Urothelium cell line (cell line): ENCODE measurements at places on chromosomes 1 and 21.
A peak's percentile ranks its signal among the peaks of the same experiment; 100 is the strongest.

- no peak for DNase-seq
Observed at GRCh38 chr1:6580593-6581409, 1.0 kb downstream of the ZBTB48 start.

- DNase-seq, result no peak
Observed at GRCh38 chr1:52634111-52634510, 1.1 kb downstream of the SHISAL2A start.

GRCh38 chr21:40282912-40283886, 416.0 kb downstream of the PCP4 start:
- no peak for DNase-seq

- no peak for DNase-seq
Observed at GRCh38 chr21:42527489-42528158, 14.0 kb downstream of the SLC37A1 start.

DNA sequence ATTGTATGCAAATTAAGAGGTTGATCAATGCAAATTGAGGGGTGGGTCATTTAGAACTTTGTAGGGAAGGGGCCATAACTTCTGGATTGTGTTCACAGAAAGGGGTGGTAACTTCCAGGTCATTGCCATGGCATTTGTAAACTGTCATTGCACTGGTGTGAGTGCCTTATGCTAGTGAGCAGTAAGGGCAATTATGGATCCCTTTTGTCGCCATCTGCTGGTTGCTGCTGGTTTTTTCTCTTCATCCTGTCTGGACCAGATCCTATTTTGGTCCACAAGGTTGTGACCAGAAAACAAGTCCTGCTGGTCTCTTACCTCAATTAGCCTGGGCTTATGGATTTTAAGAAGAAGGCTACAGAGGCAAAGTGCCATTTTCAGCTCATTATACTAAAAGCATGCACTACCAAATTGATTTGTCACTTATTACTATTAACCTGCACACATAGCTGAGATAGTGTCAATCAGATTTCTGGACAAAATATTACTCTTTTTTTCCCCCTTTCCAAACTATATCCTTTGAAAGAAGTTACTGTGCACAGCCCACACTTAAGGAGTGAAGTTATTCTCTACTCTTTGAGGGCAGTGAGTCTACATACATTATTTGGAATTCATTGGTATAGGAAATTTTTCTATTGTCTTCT, 196.2 kb downstream of the ZC3H11B start:
- DNase-seq, result peak; percentile 19

- no peak for DNase-seq
Observed at GRCh38 chr1:175129997-175130648, 62.5 kb downstream of the KIAA0040 start.

DNA sequence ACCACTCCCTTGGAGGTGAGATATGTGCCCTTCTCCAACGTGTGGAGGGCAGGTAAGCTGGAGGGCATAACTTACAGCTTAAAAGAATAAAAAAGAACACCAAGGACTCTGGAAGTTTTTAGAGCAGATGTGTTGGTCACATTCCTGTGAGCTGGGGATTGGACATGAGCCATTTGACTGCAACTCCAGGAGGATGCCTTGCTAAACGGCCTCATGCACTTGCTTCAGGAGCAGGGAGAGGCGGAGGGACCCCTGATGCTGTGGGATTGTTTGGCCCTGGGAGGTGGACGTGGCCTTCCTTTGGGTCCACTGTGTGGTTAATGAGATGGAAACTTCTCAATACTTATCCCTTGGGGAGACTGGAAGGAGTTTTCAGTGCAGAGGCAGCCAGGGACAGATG, 185.6 kb downstream of the RHOU start:
- DNase-seq, result no peak

GRCh38 chr21:34035619-34036354, 37.6 kb upstream of the MRPS6 start:
- DNase-seq, result no peak

GRCh38 chr21:42200906-42201614, 17.9 kb upstream of the ABCG1 start:
- no peak for DNase-seq

- DNase-seq, result no peak
Observed at GRCh38 chr1:221725735-221726672, 15.9 kb downstream of the DUSP10 start.

DNA sequence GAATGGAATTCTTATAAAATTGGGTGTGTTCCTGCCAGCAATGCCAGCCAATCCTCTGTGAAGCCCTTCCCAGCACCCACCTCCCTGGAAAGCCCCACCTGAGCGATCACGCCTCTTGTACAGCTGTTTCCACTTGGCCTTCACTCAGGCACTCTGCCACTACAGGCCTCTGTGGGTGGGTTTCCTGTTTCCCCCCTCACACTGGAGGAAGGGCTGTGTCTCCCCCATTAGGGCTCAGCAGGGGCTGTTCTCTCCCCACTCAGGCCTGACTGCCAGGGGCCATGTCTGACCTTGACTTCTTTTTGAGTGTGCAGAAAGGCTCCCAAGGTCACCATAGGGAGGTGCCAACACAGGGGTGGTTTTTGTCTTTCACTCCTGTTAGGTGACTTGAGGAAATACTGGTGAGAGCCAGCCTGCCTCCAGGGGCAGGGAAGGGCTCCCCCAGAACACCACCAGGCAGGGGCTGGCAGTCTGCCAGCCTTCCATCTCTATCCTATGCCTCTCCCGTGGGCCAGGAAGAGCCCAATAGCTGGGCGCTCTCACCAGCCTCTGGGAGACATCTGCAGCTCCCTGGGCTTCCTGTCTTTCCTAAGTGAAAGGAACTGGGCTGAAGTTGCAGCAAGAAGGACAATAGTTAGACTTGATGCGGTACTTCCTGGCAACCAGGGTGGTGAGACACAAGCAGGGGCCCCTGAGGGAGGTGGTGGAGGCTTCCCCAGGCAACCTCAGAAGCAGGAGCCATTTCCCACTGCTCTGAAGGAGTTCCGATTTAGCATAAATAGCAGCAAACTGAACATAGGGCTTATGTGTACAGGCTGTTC, 49.1 kb downstream of the ELK4 start:
- DNase-seq, result no peak

GRCh38 chr1:3463408-3463863, 9.0 kb downstream of the ARHGEF16 start:
- no peak for DNase-seq

DNA sequence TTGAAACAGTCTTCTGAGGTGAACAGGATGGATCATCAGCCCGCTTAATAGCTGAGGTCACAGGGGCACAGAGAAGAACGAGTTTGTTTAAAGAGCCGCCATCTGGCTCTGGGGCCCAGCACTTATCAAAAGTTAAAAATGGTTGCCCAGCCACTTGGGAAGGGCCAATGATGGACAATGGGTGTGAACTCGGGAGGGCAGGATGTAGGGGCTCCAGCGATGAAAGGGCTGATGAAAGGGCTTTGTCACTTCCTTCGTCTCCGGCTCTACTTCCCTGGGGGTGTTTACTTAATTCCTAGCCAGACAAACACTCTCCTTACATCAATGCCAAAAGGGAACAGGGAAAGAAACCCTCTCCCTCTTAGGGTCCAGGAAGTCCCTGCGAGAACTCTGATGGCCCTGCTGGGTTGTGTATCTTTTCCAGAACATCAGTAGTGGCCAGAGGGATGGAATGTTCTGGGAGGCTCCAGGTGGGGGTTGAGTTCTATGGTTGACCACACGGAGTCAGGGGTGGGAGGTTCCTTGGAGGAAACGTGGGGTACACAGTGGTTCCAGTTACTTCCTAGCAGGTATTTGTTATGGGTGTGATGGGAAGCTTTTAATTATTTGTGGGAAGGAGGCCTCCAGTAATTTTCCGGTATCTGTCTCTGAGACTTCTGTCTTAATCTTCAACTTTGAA, 9.0 kb upstream of the ABCG1 start:
- DNase-seq, result no peak

GRCh38 chr1:115336741-115337140, 1.3 kb downstream of the NGF start:
- DNase-seq, result no peak

DNA sequence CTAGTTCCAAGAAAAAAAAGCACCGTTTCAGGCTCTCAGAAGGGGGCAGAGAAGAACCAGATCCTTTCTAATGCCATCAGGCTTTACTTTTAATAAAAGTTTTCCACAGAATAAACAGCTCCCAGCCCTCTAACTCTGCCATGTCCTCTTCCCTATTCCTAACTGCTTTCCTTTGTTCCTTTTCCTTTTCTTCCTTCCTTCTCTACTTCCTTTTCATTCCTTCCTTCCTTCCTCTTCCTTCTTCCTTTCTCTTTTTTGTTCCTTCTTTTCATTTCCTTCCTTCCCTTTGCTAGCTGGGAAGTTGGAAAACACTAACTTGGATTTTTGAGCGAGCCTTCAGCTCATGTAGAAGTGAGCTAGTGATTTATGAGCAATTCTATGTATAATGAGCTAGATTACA, 46.2 kb downstream of the KDM5B start:
- DNase-seq, result no peak
